ENCODE measurements at places on chromosomes 1 and 21.

DNA sequence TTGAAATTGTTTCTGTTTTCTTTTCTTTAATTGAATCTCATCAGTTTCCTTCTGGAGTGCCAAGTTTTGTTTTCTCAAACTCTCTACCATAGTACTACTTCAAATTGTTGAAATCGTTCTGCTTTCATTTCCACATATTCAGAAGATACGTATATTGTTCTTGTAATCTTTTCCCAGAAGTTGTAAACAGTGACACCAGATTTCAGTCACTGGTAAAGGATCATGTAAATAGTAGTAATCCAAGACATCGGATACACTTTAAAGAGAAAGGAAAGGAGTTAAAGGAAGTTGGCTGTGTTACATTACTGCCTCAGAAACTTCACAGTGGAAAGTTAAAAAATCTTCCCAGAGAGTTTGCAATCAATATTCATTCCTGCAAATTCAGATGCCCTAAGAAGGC lies 67.5 kb downstream of the RGL1 start:
- H3K4me1 ChIP-seq = peaks cover 4% of the 10 kb centered on the region
- DNase-seq = no peak
- no peaks in the 10 kb centered on the region for H3K36me3 ChIP-seq
- no peaks in the 10 kb centered on the region for H3K27me3 ChIP-seq
- no peak overlapping the region for H3K4me3 ChIP-seq

- peak; percentile 43 for DNase-seq
- H3K4me3 ChIP-seq = peak overlapping the region; percentile 73
- no peaks in the 10 kb centered on the region for H3K27me3 ChIP-seq
- H3K27ac ChIP-seq = peak overlapping the region; percentile 11
These were observed 79.1 kb downstream of the NDUFS5 start for GRCh38 chr1:39105061-39105840.

- no peak overlapping the region for H3K27ac ChIP-seq
- H3K36me3 ChIP-seq = no peaks in the 10 kb centered on the region
- no peak for DNase-seq
- no peak overlapping the region for H3K4me3 ChIP-seq
- no peaks in the 10 kb centered on the region for H3K27me3 ChIP-seq
- no peaks in the 10 kb centered on the region for H3K4me1 ChIP-seq
These were observed 7.5 kb downstream of the PPP1R12B start for GRCh38 chr1:202355944-202356553.

GRCh38 chr1:81540216-81540615 lies 260.5 kb upstream of the ADGRL2 start:
- H3K27ac ChIP-seq = no peak overlapping the region
- no peak for DNase-seq
- no peak overlapping the region for H3K4me3 ChIP-seq
- no peaks in the 10 kb centered on the region for H3K27me3 ChIP-seq

DNA sequence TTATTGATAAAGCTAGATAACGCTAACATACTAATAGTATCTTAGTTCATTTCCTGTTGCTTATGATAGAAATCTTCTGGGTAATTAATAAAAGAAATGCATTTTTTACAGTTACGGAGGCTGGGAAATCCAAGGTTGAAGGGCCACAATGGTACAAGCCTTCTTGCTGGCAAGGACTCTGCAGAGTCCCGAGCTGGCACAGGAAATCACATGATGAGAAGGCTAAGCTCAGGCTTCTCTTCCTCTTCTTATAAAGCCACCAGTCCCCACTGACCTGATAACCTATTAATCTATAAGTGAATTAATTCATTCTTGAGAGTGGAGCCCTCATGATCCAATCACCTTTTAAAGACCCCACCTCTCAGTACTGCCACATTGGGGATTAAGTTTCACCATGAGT lies 82.6 kb downstream of the GPR161 start:
- H3K4me1 ChIP-seq = no peaks in the 10 kb centered on the region
- no peak overlapping the region for H3K4me3 ChIP-seq
- H3K27ac ChIP-seq = no peak overlapping the region
- peaks cover 11% of the 10 kb centered on the region for H3K36me3 ChIP-seq
- no peaks in the 10 kb centered on the region for H3K27me3 ChIP-seq
- no peak for DNase-seq

GRCh38 chr1:171819946-171820345 lies 21.4 kb upstream of the DNM3 start:
- DNase-seq = no peak
- no peak overlapping the region for H3K27ac ChIP-seq
- H3K27me3 ChIP-seq = no peaks in the 10 kb centered on the region
- peaks cover 15% of the 10 kb centered on the region for H3K36me3 ChIP-seq
- no peak overlapping the region for H3K4me3 ChIP-seq

- no peak overlapping the region for H3K4me3 ChIP-seq
- no peaks in the 10 kb centered on the region for H3K4me1 ChIP-seq
- DNase-seq = no peak
- H3K36me3 ChIP-seq = no peaks in the 10 kb centered on the region
These were observed 183.5 kb upstream of the ADGRL4 start for GRCh38 chr1:79190074-79190473.

DNA sequence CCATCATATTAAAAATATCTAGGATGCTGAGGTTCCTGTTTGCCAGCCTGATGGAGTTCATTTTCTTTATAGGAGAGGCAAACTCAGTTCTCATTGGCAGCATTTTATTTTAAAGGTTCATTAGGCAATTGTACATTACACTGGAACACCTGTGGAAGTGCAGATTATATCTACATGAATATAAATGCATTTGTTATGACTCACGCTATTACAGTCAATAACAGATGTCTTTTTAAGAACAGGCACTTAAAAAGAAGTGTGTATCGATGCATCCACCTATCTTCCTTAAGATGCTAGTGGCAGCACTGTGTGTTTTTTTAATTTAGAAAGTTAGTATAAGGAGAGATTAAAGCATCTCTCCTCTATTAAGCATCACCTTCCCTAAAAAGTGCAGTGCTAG lies 276.5 kb downstream of the PRDM2 start:
- H3K4me1 ChIP-seq = no peaks in the 10 kb centered on the region
- no peak for DNase-seq
- peaks cover 29% of the 10 kb centered on the region for H3K27me3 ChIP-seq
- peaks cover 2% of the 10 kb centered on the region for H3K36me3 ChIP-seq

GRCh38 chr1:16418823-16419425 lies 18.3 kb downstream of the SPATA21 start:
- DNase-seq = no peak
- peaks cover 20% of the 10 kb centered on the region for H3K27me3 ChIP-seq
- H3K4me3 ChIP-seq = no peak overlapping the region
- peaks cover 19% of the 10 kb centered on the region for H3K4me1 ChIP-seq

DNA sequence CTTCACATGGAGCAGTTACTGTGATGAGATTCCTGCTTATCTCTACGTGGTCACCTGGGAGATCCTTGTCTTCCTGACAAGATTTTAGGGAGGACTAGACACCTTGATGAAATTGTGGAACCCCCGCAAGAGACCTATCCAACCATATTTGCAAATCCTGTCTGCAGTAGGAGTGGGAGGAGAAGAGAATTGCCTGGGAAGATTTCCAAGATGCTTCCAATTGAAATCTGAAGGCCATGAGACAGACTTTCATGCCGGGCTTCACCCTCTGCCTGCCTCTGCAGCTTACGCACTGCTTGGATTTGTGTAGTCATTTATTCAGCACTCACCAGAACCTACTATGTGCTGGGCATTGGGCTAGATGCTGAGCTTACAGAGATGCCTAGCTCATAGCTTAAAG lies 106.6 kb downstream of the OMA1 start:
- no peak for DNase-seq
- H3K27me3 ChIP-seq = no peaks in the 10 kb centered on the region
- H3K4me3 ChIP-seq = no peak overlapping the region
- H3K36me3 ChIP-seq = peaks cover 19% of the 10 kb centered on the region

DNA sequence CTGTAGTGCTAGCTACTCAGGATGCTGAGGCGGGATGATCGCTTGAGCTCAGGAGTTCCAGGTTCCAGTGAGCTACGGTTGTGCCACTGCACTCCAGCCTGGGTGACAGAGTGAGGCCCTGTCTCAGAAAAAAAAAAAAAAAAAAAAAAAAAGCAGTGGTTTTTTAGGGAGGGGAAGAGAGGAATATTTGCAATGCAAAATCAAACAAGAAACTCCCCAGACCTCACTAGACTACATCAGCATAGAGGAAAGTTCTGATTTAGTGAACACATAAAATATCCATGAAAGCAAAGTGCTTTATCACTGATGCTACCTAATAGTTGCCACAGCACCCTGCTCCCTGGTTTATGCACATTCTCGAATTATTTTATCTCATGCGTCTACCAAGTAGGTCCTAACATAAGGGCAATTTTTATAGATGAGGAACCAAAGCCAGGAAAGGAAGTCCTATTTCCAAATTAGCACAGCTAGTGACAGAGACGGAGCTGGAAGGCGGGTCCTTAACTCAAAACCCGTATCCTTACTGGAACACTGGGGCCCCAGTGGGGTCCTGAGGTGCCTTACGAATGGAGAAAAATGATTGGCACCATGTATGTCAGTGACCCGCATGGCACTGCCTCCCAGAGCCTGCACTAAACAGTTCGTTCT lies 50.7 kb upstream of the GPR157 start:
- peaks cover 9% of the 10 kb centered on the region for H3K4me1 ChIP-seq
- no peaks in the 10 kb centered on the region for H3K36me3 ChIP-seq
- H3K27me3 ChIP-seq = peaks cover 34% of the 10 kb centered on the region
- no peak overlapping the region for H3K4me3 ChIP-seq

DNA sequence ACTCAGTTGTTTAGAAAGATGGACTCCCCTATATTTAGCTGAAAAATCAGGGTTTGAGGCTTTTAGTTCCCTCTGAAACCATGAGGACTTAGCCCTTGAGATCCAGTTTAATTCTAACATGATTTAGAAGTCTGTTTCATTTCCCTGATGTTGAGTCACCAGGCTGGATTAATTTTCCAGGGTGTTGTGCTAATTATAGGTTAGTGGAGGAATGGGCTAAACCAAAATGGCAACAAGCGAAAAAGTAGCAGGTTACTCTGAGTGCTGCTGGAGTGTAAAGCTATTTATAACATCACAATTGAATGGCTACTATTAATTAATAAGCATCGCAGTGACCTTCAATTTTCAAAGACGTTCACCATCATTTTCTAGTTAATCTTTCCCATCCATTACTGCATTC lies 15.5 kb upstream of the USP24 start:
- H3K4me1 ChIP-seq = peaks cover 16% of the 10 kb centered on the region
- H3K27ac ChIP-seq = no peak overlapping the region
- no peak overlapping the region for H3K4me3 ChIP-seq

DNA sequence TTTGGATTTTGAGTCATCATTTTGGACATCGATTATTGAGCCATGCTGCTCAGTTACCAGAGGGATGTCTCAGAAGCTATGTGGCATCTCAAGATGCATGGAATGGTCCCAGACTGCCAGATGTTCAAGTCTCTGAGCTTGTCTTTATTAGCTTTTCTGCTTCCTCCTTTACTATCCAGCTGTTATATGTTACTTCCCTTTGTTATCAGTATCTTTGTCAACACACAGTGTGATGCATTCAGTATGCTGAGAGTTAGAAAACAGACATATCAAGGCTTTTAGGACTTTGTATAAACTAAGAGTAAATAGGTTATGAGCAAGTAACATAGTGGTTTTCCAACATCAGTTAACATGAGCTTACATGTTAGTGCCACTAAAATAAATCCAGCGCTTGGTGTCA lies 474.5 kb downstream of the DSCAM start:
- H3K4me3 ChIP-seq = no peak overlapping the region
- H3K27me3 ChIP-seq = no peaks in the 10 kb centered on the region
- no peak for DNase-seq
- H3K27ac ChIP-seq = no peak overlapping the region
- H3K36me3 ChIP-seq = no peaks in the 10 kb centered on the region
- H3K4me1 ChIP-seq = no peaks in the 10 kb centered on the region

DNA sequence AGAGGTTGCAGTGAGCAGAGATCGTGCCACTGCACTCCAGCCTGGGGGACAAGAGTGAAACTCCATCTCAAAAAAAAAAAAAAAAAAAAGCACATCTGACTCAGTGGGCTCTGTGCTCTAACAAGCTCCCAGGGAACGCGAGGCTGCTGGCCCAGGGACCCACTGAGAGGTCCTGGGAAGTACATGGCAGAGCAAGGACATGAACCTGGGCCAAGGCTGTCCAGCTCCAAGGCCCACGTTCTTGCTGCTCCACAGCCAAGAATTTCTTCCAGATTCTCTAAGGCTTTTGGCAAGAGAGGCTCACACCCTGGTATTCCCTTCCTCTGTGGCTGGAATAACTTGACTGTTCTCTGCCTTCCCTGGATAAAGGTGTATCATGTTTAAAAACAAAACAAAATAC lies 15.4 kb upstream of the AGTRAP start:
- no peak overlapping the region for H3K27ac ChIP-seq
- H3K27me3 ChIP-seq = no peaks in the 10 kb centered on the region
- peaks cover 10% of the 10 kb centered on the region for H3K4me1 ChIP-seq
- DNase-seq = no peak
- no peaks in the 10 kb centered on the region for H3K36me3 ChIP-seq

GRCh38 chr1:204301171-204301957 lies 58.4 kb downstream of the PLEKHA6 start:
- DNase-seq = no peak
- no peak overlapping the region for H3K27ac ChIP-seq

DNA sequence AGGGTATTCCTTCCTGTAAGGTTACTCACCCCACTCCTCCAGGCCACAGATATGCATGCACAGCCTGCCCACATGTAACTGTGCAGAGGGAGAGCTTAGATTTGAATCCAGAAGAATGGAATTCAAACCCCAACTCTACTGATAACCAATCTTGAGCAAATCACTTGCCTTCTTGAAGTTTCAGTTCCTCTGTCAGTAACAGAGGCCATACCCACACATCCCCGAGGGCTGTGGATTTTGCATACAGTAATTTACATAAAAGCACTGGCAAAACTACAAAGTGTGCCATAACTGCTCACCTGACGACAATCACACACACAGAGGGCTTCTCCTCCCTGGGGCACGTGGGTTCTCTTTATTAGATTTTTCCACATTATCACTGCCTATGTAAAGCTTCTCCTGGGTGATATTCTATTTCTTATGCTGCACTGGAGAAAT lies 18.6 kb downstream of the CD247 start:
- DNase-seq = peak; percentile 67
- H3K4me3 ChIP-seq = no peak overlapping the region
- peaks cover 54% of the 10 kb centered on the region for H3K27me3 ChIP-seq

DNA sequence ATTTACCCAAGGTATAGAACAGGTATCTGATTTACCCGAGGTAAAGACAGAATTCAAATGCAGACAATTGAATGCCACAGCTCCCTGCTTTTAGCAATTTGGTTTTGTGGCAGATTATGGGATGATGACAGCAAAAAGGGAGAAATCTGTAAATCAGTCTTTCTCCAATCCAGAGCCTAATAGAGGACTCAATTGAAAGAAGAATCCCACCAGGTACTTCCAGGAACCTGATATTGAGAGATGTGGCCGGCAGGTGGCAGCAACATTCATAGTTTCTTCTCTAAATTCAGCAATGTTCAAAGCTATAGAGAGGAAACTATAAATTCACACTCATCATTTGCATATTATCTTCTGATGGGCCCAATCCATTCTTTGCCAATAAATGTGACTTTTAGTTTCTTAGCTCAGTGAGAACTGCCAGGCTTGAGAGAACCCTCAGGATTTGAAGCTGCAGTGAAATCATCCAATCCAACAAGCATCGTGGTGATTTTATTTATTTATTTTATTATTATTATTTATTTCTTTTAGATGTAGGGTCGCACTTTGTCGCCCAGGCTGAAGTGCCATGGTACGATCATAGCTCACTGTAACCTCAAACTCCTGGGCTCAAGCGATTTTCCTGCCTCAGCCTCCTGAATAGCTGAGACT lies 9.8 kb upstream of the PHACTR4 start:
- H3K27ac ChIP-seq = no peak overlapping the region
- peaks cover 2% of the 10 kb centered on the region for H3K4me1 ChIP-seq
- H3K27me3 ChIP-seq = no peaks in the 10 kb centered on the region
- no peak overlapping the region for H3K4me3 ChIP-seq
- H3K36me3 ChIP-seq = no peaks in the 10 kb centered on the region
